NCI-H187 (cell line): ENCODE measurements at places on chromosomes 7 and 10.

DNA sequence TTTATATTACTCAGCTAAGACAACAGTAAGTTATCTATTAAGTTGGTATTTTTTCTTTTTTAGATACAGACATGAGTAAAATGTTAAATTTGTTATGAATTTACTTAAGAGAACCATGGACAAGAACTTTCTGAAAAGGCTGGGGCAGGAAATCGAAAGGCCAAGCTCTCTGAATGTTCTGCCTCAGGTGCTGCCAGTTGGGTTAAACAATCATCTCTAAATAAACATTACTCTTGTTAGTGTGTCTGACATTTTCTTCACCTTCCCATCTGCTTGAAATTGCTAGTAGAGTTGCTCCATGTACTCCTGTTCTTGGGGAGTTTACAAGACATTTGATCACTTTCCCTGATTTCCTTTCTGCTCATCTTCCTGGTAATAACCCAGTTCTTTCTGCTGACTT lies 87.5 kb downstream of the ANKRD7 start:
- no peak for DNase-seq

- DNase-seq: no peak
Observed at GRCh38 chr10:106479636-106480035, 684.9 kb downstream of the SORCS1 start.

GRCh38 chr10:121260377-121260776 lies 337.9 kb downstream of the FGFR2 start:
- DNase-seq: no peak

DNA sequence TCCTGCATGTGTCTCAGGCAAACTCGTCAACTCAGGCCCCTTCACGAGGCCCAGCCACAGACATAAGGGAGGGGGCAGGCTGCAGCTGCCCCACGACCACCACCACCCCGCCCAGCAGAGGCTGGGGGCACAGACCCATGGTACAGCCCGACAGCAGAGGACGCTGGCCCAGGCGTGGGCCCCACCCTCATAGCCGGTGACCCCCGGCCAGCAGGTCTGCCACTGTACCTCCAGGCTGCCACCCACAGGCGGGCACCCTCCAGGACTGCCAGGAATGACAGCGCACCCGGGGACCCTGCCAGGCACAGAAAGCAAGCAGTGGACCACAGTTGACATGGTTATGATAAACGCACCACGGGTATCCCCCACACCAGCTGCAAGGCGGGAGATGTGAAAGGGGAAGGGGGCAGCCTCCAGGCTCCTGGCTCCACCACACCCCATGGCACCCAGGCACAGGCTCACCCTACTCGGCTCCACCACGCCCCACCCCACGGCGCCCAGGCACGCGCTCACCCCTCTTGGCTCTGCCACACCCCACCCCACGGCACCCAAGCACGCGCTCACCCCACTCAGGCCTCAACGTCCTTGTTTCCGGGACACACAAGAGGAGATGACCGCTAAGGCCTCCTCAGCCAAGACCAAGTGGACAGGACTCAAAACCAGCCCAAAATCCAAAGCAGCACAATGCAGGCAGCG lies 135.9 kb downstream of the MAD1L1 start:
- DNase-seq: no peak

DNA sequence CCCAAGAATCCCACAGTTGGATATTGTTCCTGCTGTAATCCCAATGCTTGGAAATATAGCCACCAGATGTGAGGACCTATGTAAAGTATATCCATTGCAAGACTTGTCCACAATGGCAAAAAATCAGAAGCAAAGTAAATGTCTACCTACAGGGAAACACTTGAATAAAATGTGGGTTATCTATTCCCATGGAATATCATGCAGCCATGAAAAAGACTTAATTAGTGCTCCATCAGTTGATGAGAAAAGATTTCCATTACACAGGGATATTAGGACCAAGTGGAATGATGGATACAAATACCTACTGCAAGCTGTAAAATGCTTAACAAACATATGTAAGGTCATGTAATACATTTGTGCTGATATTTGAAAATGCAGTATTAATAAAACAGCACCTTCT lies 131.2 kb downstream of the BTAF1 start:
- DNase-seq: no peak

GRCh38 chr7:112898432-112899290 lies 108.5 kb upstream of the TMEM168 start:
- peak; percentile 38 for DNase-seq

DNA sequence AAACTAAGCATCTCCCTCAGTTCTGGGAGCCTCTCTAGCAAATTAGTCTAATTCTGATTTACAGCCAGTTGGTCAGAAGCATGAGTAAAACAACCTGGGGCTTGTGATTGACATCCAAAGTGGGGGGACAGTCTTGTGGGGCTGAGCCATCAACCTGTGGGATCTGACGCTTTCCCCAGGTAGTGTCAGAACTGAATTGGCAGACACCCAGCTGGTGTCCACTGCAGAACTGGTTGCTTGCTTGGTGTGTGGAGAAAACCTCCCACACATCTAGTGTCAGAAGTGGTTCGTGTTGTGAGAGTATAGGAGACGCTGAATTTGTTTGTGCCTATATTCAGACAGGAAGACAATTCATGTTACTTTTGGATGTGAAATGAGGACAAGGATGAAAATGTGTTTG lies 92.2 kb upstream of the PDCD4 start:
- no peak for DNase-seq

DNA sequence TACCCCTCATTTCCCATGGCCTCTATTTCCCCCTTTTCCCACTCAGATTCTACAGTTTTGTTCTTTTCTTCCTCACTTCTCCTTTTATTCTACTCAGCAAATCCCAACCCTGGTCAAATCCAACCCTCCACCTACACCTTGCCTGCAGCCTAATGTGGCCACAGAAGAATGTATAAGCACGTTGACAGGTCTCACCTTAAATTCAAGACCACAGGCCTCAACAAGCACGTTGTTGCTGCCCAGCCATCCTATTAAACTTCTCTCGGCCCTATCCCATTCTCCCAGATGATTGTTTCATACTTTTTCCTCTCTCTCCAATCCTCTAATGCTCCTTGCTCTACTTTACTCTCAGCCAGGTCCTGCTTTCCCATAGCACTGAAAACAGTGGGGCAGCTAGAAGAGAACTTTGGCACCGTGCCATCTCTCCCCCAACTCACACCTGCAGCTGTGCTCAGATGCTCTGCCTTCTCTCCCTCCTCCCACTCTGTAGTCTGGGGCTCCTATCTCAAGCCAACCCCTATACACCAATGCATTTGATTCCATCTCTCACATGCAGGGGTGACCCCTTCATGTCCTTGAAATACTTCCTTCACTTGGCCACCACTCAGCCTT lies 6.8 kb upstream of the EIF3A start:
- DNase-seq: no peak

DNA sequence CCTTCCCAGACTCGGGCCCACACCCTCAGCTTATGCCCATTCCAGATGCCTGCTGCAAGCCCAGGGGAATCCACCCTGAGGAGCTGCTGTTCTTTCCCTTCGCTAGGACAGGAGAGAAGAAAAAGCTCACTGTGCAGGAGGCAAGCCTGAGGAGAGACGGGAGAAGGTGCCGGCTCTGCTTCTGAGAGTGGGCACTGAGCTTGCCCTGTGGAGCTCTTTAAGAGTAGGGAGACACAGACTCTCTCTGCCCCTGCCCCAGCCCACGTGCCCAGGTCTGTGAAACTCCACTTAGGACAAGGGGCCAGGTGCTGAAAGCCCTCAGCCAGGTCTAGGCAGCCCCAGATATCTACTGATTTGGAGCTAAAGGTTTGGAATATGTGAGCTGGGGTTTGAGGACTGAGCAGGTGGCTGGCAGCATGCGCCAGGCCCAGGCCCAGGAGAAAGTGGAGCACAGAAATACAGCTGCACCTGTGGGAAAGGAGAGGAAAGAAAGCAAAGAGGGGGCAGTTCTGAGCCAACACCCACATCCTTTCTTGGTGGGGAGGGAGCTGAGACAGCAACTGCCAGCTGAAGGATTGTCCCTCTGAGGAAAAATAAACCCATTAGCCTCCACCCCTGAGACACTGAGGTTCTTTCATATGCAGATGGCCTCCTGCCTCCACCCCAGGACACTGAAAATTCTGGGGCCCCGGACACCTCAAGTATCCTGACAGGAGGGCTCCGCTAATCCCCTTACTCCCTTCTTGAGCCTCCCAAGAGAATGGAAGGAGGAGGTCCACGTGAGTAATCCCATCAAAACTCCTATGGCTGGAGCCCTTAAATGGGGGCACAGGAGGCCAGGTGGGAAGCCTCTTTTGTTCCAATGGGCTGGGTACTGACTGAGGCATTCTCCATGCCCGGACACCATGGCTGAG lies 7.3 kb downstream of the POLL start:
- no peak for DNase-seq

GRCh38 chr10:115065801-115066200 lies 27.4 kb upstream of the ATRNL1 start:
- DNase-seq: no peak

- DNase-seq: peak; percentile 58
Observed at GRCh38 chr7:80833289-80834268, 85.3 kb downstream of the SEMA3C start.

DNA sequence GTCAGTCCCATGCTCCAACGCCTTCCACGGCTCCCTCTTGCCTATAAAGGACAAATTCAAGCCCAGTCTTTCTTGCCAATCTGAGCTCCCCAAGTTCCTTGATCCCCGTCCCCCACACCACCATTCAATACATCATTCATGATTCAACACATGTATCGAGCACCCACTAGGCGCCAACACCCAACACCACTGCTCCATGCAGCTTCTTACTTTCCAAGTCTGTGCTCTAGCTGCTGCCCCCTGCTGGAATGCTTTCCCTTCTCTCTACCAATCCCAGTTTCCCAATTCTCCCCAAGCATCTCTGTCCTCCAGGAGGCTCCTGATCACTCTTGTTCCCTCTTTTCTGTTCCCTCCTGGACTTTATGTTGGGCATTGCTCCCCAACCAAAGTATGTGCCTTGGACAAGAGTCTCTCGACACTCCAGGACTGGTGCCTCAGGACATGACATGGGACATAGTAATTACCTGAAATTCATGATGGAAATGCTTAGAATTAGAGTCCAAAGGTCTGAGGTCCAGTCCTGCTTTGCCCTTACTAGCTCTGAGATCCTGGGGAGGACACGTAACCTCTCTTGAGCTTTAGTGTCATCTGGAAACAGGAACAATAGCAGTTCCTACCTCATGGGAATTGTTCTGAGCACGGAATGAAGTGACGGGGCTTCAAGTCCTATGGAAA lies 172.7 kb downstream of the NEURL1 start:
- no peak for DNase-seq

- DNase-seq: no peak
Observed at GRCh38 chr10:123835575-123835974, 56.0 kb downstream of the CPXM2 start.

GRCh38 chr7:149071182-149071635 lies 19.3 kb downstream of the ZNF786 start:
- DNase-seq: no peak

DNA sequence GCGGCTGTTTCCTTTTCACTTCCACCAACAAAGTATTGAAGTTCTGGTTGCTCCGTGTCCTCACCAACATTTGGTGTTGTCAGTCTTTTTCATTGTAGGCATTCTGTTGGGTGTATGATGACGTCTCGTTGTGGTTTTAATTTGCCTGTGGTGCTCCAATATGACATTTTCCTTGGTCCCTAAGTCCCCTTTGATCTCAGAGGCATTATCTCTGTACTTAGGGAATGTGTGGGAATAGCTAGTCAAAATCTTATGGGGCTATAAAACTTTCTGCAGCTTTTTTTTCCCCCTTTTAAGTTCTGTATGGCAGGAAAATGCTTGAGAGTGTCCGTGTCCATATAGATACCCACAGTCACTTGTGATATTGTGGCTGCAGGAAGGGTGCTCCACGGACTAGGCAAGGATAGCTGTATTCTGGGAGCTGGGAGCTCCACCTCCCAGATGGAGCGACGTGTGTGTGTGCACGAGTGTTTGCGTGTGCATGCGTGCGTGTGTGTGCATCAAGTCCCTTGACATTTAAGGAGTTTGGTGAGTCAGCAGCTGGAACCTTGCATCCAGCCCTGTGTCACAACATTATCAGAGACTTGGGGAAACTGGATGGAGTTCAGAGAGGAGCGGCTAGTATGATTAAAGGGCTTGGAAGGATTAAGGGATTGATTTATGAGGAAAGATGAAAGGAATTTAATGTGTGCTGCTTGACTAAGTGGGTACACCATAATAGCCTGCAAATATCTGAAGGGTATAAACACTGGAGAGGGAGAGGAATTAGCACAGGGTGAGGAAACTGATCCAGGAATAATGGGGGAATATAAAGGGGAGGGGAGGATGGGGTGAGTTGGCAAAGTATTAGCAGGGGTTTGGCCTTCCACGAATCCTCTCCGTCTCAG lies 66.8 kb downstream of the LRMDA start:
- no peak for DNase-seq

GRCh38 chr7:16889851-16890415 lies 8.2 kb upstream of the AGR3 start:
- no peak for DNase-seq

DNA sequence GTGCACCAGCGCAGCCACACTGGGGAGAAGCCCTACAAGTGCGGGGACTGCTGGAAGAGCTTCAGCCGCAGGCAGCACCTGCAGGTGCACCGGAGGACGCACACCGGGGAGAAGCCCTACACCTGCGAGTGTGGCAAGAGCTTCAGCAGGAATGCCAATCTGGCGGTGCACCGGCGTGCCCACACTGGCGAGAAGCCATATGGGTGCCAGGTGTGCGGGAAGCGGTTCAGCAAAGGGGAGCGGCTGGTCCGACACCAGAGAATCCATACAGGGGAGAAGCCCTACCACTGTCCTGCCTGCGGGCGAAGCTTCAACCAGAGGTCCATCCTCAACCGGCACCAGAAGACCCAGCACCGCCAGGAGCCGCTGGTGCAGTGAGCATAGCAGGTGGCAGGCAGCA lies 12.9 kb downstream of the ZSCAN25 start:
- DNase-seq: no peak

DNA sequence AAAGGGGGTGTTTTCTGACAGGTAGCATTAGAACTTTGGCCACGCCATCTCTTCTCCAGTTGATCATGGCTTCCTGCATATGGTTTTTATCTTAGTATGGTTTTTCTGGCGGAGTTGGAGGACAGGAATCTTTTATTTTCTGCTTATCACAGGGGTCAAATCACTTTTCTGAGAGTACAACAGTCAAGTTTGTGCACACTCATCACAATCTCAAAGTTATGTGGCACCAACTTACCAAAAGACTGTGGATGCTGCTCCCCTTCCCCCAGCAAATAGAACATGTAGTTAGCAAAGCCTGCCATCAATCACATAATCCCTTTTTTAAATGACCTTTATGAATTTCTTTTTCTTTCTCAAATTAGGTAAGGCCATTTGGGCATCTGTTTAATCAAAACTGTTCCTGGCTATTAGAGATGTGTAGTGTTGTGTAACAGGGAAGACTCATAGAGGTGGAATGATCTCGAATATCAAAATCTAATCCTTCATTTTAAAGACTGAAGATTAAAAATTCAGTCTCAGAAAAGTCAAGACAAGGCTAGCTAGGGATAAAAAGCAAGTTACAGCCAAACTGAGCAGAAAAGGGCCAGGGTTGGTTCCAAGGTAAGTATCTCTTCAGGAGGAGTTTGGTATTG lies 3.8 kb upstream of the CH25H start:
- DNase-seq: no peak

- DNase-seq: no peak
Observed at GRCh38 chr10:21209495-21209894, 312.4 kb upstream of the NEBL start.
